Right ventricle myocardium inferior (tissue), 1 donor: ENCODE measurements at places on chromosomes 1 and 21.

- DNase-seq: peak; percentile 11
Observed at GRCh38 chr1:170309389-170310013, 163.7 kb downstream of the NTMT2 start.

GRCh38 chr1:96978444-96978843 is 256.9 kb downstream of the PTBP2 start:
- DNase-seq: no peak

DNA sequence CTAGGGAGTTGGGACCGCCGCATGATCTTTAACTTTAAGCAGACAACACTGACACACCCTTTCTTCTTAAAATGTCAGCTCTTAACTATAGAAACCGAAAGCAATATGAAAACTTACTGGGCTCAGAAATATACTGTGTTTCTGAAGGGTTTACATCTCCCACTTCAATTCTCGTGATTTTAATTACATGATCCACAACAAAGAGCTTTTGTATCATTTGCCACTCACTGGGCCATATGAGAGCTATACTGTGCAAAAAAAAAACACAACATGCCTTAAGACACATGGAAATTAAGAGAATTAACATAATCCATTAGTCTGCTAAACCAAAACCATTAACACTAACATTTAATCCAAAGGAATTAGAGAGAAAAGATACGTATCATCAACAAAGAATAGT is 35.0 kb upstream of the RAP1GAP start:
- DNase-seq: no peak

DNA sequence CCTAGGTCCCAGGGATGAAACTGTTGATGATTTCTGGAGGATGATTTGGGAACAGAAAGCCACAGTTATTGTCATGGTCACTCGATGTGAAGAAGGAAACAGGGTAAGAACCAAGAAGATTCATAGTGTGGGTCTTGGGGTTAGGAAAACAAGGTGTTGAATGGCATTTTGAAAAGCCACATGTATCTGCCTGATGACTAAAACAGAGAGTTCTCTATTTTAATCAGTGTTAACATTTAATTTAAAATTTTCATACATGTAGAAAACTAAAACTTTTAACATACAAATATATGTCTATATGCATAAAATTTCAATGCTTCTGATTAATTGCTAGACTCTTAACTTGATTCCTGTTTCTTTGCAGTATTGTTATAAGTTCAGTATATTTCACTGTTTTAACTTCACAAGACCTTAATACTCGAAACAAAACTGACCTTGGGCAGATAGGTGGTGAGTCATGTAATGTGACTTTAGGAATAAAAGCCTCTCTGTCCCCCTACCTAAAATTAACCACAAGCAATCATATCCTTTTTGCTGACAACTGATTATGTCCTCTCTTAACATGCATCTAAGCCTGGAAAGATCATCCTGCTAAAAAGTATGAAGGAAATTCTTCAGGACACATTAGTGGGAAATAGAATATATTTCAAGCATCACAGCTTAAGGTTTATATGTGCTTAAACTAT is 95.6 kb downstream of the PTPRC start:
- no peak for DNase-seq

DNA sequence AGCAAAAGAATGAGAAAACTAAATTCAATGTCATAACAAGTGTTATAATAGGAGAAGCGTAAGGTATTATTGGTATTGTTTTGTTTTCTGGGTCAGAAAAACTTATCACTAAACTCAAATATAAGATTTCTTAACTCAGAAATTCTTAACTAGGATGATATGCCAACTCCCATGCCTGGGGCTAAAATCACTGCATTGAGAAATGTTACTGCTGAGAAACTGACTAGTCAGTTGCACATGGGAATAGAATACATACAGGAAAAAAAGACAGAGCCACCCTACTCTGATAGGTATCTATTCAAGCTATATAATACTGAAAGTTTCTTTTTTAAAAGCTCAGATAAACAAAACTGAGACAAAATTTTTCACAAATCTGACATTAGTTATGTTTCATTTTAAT is 56.3 kb downstream of the PRPF38A start:
- no peak for DNase-seq

GRCh38 chr1:63904826-63905225 is 131.0 kb downstream of the ROR1 start:
- DNase-seq: no peak

DNA sequence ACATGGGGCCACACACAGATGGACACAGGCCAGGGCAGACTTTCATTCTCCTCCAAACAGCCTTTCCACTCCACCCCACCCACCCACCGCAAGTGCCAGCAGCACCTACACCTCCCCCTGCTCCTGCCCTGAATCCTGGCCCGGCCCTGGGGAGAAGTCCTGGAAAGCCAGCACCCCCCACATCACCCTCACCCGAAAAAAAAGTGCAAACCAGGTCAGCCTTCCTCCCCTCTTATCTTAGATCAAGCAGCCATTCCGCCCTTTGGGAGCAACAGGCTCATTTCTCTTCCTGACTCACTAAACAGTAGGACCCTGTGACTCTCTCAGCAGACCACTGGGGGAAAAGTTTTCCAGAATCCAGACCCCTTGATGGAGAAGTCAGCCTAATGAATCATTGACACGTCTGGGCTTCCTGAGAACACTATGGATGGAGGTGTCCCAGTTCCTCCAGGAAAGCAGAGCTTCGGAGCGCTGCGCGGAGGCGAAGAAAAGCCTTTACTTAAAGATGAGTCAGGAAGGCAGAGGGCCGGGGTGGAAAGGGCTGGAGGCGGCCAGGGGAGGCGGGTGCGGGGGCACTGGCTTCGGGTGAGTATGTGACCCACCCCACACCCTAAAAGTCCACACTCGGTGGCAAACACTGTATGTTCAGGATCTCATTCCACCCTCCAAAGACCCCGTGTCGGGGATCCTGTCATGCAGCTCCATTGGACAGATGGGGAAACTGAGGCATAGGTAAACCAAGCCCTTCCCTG is 588.7 kb downstream of the MATN1 start:
- DNase-seq: no peak

- DNase-seq: no peak
Observed at GRCh38 chr1:77120950-77121349, 98.3 kb downstream of the PIGK start.

DNA sequence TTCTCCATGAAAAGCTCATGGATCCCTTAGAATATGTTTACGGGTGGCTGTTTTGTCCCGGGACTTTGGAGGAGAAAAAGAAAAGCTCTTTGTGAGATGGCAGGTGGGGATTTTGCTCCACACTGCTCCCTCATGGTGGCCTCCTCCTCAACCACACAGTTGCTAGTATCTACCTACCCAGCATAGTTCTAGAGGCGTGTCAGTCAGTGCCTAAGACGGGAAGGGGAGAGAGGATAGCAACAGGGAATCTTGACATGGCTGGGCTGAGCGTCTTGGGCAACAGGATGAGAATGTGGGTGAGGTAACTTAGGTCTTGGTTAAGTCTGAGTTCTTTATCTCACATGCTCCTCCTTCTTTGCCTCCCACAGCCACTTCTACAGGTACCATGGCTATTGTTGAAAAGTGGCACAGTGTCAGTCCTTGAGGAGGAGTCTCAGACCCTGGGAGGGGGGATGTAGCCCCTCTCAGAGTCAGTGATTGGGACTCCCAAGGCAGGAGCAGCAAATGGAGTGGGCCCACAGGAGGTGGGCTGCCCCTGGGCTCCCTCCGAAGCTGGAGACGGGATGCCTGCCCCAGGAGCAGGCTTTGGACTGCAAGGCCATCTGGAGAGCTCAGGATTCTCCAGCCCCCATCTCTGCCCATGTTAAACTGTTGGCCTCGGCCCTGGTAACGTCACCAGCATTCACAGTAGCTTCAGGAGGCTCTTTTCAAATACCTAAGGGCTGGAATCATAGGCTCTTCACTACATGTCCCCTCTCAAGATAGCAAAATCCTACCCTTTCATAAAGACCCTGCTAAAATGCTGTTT is 75.4 kb downstream of the TENT5C start:
- no peak for DNase-seq

DNA sequence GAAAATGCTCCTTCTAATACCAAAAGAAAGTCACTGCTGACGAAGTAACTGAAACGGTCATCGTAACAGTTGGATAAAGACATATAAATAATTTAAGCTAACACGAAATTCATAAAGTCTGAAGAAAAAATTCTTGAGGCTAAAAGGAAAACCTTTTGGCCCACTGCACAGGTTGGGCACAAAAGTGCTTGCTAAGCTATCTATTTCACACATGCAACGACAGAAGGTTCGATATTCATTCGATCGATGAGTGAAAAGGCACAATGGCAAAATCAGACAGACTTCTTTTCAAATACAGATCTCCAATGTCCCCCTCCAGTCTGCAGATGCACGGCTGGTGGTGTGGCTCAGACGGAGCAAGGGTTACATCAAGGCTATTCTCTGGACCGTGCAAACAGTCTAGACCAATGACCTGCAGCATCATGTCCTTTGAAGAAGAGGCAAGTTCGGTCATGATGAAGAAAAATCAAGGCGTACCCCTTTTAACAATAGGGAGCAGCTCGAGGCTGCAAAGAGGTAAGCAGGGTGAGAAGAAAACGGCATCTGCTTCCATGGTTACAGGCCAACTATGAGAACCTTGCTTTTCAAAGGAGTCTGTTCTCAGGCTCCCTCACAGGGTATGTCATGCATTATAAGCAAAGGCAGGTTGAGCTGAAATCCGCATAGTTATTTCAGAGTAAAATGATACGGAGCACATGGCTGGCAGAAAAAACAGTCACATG is 579.6 kb downstream of the USP25 start:
- no peak for DNase-seq
